ENCODE measurements at places on chromosomes 5 and 9.

DNA sequence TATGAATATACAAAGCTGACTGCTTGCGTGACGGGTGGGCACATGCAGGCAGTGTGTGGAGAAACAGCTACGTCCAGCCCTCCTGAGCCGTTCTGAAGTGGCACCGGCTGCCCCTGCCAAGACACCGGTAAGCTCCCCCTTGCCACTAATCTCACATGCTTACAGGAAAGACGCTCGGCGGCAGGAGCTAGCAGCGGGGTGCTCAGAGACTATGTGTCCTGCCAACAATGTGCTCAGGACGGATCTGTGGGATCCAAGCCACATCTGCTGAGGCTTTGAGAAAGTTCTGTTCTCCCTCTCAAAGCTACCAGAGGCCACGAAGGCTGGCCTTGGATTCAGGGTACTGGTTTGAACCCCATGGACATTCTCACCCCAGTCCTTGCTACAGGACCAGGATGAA, 157.2 kb upstream of the PHYKPL start:
- no peak for DNase-seq

DNA sequence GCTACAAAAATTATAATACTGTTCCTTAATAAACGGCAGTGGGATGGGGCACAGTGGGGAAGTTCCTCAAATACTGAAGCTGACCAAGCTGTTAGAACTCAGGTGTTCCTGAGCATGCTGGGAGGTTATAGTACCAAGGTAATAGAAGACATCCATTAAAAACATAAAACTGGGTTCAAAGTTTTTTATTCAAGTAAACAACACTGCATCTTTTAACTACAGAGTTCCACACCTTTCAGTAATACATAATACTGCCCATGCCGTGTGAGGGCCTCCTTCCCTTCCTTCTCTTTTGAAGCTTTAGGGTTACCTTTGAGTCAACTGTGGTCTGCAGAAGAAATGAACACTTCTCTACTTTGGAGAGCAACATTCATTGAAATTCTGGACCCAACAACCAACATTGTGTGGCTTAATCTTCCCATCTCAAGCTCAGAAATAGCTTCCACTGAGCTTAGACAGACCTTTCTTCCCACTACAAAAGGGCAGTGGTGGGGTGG, 43.6 kb downstream of the SERINC5 start:
- DNase-seq, result no peak

DNA sequence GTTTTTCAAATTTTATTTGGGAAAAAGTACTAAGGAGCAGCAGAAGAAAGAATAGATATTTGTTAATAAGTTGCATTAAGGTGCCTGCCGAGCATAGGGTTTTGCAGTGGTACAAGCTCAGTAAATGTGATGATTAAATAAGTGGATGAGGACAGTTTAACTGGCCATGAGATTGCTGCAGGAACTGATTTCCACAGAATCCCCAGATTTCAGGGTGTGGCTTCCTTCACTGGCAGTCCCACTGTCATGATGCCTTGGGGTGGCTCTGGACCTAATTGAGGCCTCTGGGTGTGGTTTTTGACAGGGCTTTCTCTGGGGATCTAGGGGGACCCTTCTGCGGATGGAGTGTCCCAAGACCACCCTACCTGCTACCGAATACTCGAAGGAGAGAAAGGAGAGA, 1.4 kb downstream of the PHF24 start:
- DNase-seq, result no peak

- DNase-seq, result no peak
These were observed 262.1 kb upstream of the KLF4 start for GRCh38 chr9:107751567-107752210.

DNA sequence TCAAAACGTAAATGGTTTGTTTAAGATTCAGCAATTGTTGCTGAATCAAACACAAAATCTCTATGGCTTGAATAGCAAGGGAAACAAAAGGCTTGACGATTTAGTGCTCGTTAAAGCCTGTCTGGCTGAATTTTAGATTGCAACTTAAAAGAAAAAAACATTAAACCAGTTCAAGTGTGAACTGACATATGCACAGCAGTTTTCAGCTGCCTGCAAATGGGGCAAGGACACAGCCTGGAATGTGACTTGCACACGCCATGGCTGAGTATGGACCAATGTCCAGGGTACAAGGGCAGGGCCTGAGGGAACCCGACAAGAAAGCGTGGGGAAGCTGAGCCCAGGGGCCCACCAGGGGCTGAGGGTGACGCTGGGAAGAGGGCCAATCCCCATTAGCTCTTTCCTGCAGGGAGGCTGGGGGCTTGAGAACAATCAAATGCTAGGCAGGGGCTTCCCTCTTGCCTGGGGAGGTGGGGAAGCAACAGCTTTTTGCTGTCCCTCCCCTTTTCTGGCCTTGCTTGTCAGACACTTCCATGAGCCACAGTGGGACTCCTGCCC, 89.6 kb upstream of the LRRTM2 start:
- no peak for DNase-seq

GRCh38 chr5:135213027-135213386, 179.0 kb upstream of the PITX1 start:
- DNase-seq, result no peak

DNA sequence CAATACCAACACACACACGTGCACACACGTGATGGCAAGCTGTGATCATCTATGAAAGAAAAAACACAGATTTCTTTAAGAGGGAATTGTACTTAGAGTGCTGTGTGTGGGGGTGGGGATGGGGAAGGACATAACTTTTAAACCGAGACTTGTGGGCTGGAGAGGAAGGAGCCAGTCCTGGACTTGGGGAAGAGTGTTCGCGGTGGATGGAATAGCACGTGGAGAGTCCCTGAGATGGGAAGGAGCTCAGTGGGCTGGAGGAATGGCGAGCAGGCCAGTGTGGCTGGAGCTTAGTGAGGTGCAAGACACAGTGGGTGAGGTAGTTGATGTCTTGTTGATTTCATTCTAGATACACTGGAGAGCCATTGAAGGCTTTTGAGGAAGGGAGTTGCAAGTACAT, 78.5 kb downstream of the RGS3 start:
- DNase-seq, result no peak

DNA sequence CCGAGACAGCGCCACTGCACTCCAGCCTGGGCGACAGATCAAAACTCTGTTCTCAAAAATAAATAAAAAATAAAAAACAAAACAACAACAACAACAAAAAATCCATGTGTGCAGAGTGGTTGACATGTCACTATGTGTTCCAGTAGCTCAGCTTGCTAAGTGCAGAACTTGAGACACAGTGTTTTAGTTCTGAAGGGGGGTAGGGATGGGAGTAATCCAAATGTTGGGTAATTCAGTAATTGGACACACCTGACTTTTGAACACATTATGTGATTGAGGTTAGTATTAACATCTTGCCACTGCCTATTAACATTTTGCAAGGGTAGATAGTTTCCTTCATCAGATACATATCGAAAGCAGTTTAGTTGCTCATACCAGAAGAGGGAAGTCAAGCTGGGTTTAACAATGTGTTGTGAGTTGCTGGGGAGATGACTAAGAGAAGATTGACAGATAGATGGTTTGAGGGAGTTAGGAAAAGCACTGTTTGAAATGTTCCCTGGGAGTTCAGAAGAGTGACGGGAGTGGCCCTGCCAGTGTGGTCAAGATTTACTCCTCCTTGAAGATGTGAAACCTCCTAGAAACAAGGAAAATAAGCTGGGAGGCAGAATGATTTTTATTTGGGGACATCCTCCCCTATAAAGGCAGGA, 928 bp downstream of the HACD4 start:
- no peak for DNase-seq

GRCh38 chr5:139660105-139660922, 12.2 kb downstream of the CXXC5 start:
- no peak for DNase-seq

DNA sequence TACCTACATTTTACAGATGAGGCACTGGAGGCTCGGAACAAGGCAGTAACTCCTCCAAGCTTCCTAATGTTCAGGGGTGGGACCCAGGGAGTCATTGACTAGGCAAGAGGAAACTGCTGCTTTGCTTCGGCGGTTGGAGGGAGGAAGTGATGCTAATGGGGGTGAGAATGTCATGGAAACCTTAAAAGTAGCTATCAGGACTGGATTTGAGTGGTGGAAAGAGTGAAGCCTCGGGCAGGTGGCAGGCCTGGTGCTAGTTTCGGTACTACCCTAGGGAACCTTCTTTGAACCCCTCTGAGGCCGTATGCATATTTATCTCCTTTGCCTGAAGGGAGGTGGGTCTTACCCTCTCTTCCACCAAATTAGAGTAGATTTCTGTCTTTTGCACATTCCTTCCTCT, 1.6 kb downstream of the BSPRY start:
- DNase-seq, result no peak

GRCh38 chr9:86321373-86321772, 32.8 kb downstream of the TUT7 start:
- DNase-seq, result no peak

Measured in nephron progenitor cell (in vitro differentiated cells).